Keratinocyte (primary cell): ENCODE measurements at places on chromosomes 7 and 10.
A peak's percentile ranks its signal among the peaks of the same experiment; 100 is the strongest.

GRCh38 chr10:116184512-116184794 lies 88.6 kb downstream of the GFRA1 start:
- no peak for DNase-seq

DNA sequence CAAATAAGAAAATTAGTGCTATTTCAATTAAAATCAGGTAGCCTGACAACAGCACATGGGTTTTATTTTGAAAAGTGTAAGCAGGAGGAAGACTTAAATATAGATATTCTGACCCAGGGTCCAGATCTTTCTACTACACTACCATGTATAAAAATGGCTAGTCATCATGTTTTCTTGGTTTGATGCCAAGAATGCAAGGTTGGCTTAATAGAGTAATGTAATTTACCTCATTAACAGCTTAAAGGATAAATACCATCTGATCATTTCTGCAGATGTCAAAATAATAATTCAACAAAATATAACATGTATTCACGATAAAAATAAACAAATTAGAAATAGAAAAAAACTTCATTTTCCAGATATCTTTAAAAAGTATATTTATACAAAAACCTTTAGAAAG lies 39.4 kb downstream of the FRMD4A start:
- no peak for DNase-seq

- no peak for DNase-seq
These were observed 42.3 kb downstream of the BRI3 start for GRCh38 chr7:98323597-98324322.

- DNase-seq, result no peak
These were observed 188.3 kb downstream of the IMMP2L start for GRCh38 chr7:111374027-111374426.

- no peak for DNase-seq
These were observed 23.8 kb downstream of the CROT start for GRCh38 chr7:87369216-87369615.

DNA sequence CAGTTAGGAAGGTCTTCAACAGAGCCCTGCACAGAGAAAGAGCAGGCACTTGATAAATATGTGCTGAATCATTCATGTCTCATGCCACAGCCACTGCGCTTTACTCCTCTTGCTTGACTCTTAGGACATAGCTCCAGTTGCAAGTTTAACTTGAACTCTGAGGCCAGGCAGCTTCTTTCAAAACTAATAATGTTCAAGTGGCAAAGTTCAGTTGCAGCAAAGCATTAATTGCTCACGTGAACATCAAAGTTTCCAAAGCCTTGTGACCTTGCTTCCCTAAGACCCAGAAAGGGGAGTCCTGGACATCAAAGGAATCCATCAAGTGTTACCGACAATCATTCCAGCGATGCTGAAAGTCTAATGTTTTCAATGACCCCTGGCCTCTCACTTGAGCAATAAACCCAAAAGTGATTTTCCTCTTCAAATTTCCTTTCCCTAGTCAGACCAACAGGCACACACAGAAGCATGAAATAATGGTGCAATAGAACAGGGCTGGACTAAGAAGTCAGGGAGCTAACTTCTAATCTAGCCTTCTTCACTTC lies 21.8 kb upstream of the TECTB start:
- no peak for DNase-seq

GRCh38 chr7:141715018-141715417 lies 6.9 kb downstream of the WEE2 start:
- no peak for DNase-seq

DNA sequence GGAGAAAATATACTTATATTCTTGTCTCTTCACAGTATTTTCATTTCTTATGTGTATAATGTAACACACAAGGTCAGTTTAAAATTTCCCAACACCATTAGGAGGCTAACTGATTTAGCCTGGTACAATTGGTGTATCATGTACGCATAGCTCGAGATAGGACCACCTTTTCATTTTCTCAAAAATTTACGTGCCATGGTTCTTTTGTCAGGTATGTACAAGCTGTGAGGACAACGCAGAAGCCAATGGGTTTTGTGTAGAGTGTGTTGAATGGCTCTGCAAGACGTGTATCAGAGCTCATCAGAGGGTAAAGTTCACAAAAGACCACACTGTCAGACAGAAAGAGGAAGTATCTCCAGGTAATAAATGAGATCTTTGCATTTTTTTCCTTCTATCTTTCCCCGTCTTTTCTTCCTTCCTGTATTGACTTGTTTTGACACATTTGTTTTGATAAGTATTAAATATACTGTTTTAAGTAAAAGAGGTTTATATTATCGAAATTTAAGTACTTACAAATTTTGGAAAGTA lies 55.0 kb downstream of the TRIM24 start:
- no peak for DNase-seq

DNA sequence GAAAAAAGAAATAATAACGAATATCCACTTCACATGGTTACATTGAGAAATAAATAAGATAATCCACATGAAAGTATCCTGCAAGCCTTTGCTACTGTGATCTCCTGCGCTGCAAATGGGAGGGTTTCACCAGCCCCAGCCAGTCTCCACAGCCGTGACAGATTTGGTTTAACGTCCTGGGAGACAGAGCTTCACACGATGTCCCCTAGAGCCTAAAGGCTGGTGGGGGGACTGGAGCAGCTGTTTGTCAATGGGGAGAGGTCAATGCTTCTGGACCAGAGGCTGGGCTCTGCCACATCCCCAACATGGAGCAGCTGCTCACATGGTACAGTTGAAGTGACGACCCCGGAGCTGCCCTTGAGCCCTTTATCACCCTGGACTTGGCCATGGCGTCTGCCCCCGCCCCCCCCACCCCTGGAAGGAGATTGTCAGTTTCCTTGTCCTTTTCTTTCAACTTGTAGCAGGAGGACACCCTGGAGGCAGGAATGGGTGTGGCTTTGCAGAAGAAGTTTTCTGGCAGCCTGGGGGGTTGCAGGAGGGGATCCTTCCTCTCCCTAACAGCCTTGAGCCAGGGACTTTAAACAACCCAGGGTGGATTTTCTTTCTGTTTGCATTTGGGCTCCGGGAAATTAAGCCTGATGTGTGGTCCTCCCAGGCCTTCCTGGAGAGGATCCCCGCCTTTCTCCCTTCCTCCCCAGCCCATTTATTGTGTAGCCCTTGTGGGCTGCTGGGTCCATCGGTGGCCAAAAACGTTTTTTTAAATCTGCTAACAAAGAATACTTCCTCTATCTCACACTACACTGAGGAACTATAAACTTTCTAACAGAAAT lies 37.0 kb upstream of the MXI1 start:
- DNase-seq, result no peak

GRCh38 chr10:79189181-79189580 lies 120.4 kb downstream of the ZMIZ1 start:
- no peak for DNase-seq

- no peak for DNase-seq
These were observed 868.1 kb upstream of the AUTS2 start for GRCh38 chr7:68730194-68730593.

- DNase-seq, result no peak
These were observed 55.9 kb upstream of the ADRB1 start for GRCh38 chr10:113987805-113988204.

DNA sequence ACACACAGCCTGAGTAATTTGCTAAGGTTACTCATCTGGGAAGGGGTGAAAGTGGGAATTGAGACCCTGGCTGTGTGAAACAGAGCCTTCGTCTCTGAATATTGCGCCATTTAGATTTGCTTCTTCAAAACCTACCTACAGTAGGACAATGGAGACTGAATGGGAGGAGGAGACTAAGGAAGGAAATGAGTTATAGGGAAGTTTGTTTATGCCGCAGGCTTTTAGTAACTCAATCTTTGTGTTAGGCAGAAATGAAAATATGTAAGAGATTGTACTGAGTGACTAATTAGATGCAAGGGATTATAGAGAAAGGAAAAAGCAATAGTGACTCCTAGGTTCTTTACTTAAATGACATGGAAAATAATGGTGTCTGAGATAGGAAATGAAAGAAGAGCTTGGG lies 80.2 kb downstream of the KCND2 start:
- no peak for DNase-seq

GRCh38 chr7:37234928-37235327 lies 213.7 kb downstream of the ELMO1 start:
- no peak for DNase-seq

DNA sequence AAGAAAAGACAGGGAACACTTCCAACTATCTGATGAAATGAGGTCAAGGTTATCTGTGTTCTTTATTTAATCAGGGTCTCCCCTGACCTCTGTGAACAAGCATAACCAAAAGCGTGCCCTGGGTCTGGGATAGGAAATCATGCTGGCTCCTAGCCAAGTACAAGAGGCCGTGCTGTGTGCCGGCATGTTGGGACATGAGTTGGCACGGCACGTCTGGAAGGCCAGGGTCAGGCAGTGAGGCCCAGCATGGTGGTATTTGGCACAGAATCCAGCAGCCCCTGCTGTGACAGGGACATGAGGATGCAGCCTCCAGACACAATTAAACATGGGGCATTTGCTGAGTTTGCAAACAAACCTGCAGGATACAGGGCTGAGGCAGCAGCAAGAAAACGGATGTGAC lies 320.4 kb downstream of the PLXNA4 start:
- DNase-seq, result no peak

DNA sequence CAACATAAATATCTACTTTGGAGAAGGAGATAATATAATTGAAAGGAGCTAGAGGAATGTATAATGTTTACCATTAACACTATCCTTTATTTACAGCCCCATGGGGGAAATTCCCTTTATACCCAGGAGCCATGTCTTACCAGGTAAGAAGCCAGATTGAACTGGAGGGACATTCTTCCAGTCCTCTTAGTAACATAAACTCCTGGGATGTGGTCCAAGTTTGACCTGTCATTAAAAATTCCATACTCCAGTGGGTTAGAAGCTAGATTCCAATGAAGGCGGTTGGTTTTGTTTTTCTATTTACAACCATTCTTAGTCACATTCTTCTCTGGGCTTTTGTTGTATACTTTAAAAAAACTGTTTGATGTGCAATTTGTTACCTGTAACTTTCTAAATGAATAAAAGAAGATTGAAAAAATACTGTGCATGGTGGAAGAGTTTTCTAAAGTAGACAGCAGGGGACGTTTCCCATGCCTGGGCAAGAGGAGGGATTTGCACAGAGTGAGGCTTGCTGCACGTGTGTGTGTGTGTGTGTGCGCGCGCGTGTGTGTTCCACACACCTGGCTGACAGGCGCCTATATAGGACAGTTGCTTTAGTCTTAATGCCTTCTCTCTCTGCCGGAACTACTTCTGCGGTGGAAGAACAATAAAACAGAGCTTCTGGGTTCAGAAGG lies 2.0 kb downstream of the PLCE1 start:
- no peak for DNase-seq

- peak; percentile 38 for DNase-seq
These were observed 34.5 kb downstream of the ATXN7L1 start for GRCh38 chr7:105841866-105842265.

GRCh38 chr7:105521027-105521716 lies 899 bp downstream of the PUS7 start:
- no peak for DNase-seq

- no peak for DNase-seq
These were observed 21.3 kb upstream of the ZMIZ2 start for GRCh38 chr7:44727158-44727936.

GRCh38 chr10:124640538-124641231 lies 103.5 kb downstream of the FAM53B start:
- no peak for DNase-seq

- DNase-seq, result no peak
These were observed 5.7 kb downstream of the TNS3 start for GRCh38 chr7:47576031-47576865.

- no peak for DNase-seq
These were observed 888 bp downstream of the SLC18A2 start for GRCh38 chr10:117241541-117242462.

DNA sequence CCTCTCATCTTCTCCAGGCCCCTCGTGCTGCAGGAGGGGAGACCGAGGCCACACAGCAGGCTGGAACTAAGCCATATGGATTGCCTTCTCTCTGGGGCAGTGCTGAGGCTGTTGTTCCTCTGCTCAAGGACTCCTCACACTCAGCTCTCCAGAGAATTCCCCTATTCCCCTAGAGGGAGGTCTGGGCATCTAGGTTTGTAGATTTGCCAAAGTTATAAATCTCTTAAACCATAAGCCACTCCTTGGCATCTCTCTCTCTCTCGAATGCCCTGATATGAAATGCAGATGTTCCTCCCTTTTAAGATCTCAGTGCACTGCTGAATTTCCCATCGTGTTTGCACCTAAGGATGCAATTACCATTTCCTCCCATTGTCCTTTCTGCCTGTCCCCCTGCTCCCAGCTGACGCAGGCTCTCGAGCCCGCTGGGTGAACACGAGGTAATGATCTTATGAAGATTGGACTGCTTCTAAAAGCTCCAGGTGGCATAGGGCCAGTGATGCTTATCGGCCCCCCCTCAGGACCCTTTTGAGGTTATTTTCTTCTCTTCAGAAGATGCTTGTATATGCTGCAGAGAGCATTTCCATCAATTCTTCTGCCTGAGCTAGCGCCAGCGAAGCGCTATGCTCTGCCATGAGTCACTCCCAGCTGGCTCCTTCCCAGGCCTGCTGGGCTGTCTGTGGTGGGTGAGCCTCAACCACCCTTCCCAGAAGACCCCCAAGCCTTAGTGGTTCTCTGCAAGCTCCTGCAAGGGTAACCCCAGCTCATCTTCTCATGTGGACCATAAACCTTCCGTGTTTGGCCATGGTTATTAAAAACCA lies 41.6 kb upstream of the AQP1 start:
- no peak for DNase-seq

DNA sequence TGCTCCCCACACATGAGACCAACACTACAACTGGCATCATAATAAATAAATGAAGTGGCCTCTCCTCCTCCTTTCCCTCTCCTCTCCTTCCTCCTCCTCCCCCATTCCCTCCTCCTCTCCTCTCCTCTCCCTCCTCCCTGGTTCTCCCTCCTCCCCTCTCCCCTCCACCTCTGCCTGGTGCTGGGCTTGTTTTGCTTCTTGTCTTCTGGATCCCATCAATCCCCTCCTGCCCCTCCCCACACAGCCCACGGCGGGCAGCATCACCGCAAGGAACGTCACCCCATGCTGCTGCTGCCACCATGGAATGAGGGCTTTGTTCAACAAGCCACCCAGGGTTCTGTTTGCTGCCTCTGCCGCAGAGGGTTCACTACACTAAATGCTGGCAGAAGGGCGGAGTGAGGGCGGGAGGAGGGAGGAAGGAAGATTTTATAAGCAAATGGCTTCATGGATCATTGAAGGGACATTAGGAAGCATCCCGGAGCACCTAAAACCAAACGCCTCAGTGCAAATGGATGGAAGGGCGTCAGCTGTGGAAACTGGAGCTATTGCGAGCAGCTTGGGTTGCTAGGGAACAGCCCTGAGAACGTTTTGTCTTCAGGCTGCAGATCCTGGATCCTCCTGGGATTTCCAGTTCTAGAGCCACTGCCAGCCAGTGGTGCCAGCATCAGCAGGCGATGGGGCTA lies 379.7 kb upstream of the ZMIZ1 start:
- no peak for DNase-seq

- no peak for DNase-seq
These were observed 44.1 kb upstream of the MXI1 start for GRCh38 chr10:110163192-110163773.

- no peak for DNase-seq
These were observed 20.0 kb upstream of the GPR146 start for GRCh38 chr7:1024331-1024841.

DNA sequence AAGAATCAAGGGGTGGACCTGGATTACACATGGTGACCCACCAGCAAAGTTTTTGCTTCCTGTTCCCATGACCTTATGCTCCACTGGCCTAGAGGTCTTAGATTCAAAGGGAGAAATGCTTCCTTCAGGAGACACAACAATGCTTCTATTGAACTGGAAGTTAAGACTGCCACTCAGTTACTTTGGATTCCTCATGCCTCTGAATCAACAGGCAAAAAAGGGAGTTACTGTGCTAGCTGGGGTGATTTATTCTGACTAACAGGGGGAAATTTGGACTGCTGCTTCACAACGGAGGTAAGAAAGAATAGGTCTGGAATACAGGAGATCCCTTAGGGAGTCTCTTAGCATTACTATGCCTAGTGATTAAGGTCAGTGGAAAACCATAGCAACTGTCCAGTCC lies 10.3 kb downstream of the TMEM229A start:
- DNase-seq, result no peak
